ENCODE measurements at places on chromosomes 12 and 14.
A peak's percentile ranks its signal among the peaks of the same experiment; 100 is the strongest.

DNA sequence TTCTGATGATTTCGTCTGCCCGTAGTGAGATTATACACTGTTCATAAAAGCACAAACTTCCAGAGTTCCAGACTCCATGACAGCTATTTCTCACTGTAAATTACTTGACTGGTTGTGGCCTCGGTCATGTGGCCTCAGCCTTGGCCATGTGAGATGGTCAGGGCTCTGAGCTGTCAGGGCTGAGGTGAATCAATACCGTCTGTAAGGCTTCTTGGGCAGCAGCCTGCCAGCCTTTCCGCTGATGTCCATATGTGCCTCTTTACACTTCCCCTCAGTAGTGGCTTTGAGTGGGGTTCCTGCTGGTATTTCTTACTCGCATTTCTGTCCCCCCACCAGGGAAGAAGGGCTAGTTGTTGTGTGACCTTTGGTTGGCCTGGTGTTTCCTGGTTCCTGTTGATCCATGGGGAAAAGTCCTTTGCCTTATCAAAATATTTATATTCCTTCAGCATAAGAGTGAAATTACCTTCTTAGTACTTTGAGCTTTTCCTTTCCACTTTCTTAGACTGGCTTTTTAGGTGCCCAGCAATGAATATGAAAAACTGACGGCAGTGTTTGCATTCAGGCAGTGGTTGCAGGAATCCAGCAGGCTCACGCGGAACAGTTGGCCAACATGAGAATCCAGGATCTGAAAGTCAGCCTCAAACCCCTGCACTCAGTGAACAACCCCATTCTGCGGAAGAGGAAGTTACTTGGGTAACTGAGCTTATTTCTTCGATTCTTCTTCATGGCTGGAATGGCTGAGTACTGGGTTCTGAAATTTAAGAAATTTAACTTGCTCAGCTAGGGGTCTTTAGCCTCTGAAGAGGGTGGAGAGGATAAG lies 46.1 kb downstream of the MAPKAPK5 start:
- DNase-seq: no peak

GRCh38 chr12:16670456-16671050 lies 64.6 kb upstream of the LMO3 start:
- DNase-seq: peak; percentile 4

DNA sequence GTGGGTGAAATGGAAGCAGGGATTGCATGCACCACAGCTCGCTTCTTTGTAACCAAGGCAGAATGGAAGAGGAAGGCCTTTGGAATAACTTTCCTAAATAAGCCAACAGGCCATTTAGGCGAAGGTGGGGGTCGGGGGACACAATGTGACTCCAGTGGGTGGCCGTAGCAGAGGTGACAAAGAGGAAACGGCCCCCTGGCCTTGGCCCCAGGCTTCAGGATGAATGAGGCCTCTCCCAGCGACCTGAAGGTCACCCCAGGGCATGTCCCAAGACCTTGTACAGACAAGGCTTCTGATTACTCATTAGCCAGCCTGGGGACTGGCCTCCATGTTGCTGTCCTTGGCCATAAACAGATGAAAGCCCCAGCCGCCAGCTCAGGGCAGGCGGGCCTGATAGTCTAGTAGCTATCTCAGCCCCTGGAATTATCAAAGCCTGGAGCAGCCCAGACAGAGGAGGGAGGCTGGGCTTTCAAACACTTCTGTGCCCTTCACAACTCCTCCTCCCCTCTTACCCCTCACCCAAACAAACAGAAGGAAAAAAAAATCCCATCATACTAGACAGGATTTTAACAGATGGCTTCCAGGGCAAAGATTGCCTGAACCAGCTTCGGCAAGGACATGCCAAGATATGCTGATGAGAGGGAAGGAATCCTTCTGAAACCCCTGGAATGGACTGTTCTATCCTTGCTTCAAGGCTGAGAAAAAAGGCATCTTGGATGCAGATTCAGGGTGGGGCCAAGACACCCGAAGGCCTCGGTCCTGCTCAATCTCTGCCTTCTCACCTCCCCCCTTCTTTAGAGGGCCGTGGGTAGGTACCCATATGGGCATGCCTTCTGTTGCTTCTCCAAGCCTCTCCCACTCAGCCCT lies 142.3 kb upstream of the PARP11 start:
- DNase-seq: no peak

DNA sequence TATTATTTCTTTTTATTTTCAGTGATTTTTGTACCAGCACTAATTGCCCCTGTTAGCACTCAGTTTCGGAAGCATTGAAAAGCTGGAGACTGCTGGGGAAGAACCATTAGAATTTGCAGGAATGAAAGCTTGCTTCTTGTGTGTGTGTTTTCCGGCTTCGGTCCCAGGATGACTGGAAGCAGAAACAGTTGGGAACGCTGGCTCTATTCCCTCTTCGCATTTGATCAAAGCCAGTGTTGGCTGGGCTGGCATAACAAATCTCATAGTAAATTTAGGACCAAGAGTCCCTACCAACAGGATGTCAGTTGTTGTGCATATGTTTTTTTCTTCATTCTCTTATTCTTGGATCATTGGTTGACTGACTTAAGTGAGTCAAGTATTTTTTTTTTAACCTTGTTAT lies 53.6 kb upstream of the TRAF3 start:
- no peak for DNase-seq

GRCh38 chr12:55940065-55940732 lies 9.2 kb downstream of the DGKA start:
- peak; percentile 62 for DNase-seq

DNA sequence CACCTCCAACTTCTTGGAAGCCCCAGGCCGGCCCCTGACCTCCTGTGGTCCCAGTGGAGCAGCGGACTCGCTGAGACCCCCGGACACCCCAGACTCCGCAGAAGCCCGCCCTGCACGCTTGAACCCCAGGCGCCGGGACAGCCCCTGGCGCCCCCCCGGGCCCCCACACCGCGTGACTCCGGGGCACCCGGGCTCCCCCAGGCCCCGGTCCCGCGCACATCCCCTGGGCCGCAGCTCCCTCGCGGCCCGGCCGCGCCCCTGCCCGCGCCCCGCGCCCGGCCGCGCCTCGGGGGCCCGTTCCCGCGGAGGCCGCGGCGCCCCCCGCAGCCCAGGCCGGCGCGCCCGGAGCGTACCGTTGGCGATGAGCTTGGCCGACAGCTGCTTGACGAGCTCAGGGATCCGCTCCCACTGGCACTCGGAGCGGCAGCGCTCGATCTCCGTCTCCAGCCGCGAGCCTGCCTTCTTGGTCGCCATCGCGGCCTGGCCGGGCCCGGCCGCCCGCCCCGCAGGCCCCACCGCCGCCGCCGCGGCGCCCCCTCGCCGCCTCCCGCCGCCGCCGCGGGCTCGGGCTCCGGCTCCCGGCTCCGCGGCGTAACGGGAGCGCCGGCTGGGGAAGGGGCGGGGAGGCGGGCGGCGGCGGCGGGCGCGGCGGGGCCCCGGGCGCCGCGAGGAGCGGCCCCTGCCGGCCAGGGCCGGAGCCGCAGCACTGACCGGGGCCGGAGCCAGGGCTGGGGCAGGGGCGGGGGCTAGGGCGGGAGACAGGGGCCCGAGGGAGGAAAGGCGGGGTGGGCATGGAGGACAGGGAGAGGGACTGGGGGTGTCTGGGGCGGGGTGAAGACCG lies at the start of gene TTC7B:
Gene TTC7B, minus strand, starts transcription at position 609 of the 841 bp plus-strand sequence. Its CDS starts 135 bp downstream, at position 474.
- peak; percentile 32 for DNase-seq

GRCh38 chr12:93786656-93787397 lies 109.7 kb downstream of the CRADD start:
- no peak for DNase-seq

DNA sequence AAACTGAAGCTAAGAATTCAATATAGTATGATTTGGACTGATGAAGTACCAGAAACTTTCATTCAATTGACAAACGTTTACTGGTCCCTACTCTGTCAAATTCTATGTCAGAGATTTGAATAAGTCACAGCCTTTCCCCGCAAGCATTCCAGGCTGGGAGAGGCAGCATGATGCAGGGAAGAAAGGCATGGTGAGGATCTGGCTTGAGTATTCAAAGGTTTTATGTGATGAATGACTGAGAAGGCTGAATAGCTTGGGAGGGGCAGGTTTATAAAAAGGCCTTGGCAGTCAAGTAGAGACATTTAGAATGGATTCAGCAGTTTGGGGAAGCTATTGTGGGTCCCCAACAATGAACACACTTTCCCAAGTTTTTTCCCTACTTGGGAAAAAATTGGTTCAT lies 431.8 kb downstream of the DPF3 start:
- DNase-seq: no peak

DNA sequence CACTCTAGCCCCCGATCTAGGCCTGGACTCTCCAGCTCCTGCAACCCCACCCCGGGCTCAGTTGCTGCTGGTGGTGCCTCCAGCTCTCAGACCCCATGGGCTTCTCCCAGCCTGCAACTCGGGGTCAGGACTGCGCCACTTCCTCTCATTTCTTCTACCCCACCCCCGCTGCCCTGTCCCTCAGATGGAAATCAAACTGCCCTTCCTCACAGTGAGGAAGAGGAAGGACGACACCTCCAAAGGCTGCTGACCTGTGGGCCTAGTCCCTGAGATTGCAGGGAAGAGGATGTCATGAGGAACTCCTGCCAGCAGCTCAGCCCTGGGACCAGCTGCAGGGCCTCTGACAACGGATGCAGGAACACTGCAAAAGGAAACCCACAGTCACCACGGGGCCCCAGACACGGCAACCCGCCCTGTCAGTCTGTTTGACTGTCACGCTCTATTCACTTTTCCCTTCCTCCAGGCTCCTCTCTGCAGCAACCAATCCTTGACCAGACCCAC lies 29.3 kb upstream of the PNMA1 start:
- DNase-seq: no peak

DNA sequence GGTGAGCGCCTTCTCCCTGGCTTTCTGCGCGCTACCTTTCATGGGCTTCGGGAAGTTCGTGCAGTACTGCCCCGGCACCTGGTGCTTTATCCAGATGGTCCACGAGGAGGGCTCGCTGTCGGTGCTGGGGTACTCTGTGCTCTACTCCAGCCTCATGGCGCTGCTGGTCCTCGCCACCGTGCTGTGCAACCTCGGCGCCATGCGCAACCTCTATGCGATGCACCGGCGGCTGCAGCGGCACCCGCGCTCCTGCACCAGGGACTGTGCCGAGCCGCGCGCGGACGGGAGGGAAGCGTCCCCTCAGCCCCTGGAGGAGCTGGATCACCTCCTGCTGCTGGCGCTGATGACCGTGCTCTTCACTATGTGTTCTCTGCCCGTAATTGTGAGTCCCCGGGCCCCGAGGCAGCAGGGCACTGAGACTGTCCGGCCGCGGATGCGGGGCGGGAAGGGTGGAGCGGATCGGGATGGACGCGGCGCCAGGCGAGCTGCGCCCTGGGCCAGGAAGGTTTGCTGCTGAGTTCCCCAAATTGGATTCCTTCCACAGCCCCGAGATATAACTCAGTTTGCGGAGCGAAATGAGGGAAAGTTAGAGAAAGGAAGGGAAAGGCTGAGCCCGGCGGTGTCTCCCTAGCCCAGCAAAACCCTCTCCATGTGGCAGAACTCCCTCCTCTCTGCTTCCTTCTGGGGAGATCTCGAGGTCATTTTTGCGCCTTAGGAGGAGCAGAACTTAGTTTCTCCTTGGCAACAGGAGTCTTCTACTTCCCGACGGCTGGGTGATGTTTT lies 972 bp downstream of the PTGDR start:
- DNase-seq: no peak

DNA sequence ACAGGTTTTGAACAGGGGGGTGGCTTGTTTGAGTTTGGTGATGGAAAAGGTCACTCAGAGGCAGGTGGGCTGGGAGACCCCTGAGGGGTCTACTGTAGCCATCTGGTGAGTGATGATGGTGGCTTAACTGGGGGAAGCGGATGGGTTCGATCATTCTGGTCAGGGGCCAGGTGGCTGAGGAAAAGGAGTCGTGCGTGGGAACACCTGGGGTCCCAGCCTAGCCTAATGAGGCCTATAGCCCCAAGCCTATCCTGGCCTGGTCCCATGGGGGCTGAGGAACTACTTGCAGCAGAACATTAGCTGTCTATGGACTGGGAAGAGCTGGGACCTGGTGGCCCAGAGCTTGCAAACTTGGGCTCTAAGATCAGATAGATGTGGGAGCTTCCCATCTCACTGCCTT lies 158.4 kb upstream of the MYL2 start:
- DNase-seq: no peak

- no peak for DNase-seq
Observed at GRCh38 chr14:96094211-96094610, 55.0 kb downstream of the C14orf132 start.

DNA sequence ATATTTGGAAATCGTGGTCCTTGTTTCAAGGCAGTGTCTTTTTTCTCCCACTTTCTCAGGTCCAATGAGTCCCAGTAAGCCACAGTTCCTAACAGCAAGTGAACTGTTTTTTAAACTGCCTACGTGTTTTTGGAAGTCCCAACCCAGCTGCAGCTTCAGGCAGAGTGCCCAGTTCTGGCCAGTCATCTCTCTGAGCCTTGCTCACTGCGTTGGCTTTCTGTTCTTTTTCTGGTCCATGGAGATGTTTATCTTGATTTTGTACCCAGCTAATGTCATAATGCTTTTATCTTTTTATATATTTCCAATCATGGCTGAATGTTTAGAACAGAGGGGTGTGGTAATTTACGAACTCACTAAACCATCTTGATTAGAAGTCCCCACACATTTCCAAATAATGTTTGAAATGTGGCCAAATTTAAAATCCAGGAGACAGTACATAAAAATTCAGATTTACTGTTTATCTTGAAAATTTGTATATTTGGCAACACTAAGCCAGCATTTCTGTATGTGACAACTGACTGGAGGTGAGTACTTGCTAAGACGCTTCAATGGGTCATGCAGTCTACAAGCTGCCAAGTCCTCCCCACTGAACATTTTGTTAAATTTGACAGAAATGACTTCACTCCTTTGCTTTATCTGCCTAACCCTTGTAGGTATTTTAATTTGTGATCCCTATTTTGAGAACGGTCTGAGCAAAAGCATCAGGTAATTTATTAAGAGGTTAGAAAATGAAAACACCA lies 46.1 kb upstream of the OTOGL start:
- DNase-seq: no peak

DNA sequence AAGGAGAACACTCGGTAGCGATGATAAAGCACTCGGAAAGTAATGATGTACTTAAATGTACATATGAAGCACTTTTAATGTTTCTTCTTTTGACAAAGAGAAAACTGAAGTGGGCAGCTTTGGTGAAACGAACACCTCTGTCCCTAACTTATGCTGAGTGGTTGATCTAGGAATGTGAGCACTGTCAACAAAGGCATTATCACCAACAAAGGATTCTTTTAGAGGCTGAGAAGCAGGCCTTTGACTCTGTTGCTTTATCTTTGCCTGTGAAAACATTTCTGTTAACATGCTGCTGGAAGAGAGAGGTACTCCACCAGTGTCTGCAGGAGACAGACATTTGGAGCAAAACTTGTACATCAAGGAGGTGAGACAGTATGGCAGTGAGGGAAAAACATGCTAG lies 103.2 kb upstream of the VRK1 start:
- no peak for DNase-seq

- no peak for DNase-seq
Observed at GRCh38 chr14:102930753-102931579, 8.5 kb downstream of the AMN start.

DNA sequence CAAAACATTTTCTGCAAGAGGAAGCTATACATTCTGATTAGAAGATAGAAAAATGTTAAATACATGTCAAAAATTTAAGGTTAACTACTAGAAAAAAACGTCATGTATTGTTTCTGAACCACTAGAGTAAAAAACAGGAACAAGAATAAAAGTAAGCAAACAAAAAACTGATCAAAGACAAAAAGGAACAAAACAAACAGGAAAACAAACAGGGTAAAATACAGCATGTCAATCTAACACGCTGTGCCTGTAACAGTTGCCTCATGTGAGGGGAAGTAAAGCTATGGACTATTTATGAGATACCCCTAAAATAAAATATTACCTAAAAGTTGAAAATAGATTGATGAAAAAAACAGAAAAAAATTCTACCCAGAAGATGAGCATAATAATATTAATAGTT lies 43.9 kb downstream of the EGLN3 start:
- no peak for DNase-seq
